ENCODE measurements at places on chromosomes 5 and 9.

- peak; percentile 17 for DNase-seq
Measured at GRCh38 chr5:143008809-143009521, 238.8 kb downstream of the ARHGAP26 start.

- no peak for DNase-seq
Measured at GRCh38 chr5:41600731-41601130, 90.3 kb upstream of the PLCXD3 start.

DNA sequence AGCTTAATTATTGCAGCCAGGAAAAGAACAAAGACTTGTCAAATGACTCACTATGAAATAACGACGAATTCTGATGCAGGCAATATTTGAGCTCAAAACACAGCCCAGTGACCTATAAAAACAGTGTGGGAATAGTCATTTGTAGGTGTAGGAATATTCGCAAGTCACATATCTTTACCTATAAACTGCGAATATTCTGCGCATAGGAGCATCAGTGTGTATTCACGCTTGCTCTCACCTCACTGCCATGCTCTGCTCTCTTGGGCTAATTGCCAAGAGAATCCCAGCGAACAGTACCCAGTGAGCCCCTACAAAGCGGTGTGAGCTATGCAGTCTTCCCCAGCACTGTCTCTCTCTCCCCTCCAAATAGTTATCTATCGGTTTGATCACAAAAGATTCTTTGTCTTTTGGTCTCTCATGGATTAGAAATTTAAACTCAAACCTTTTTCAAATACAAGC, 74.2 kb downstream of the ST8SIA4 start:
- DNase-seq = no peak

- DNase-seq = no peak
Measured at GRCh38 chr9:72228282-72228681, 79.0 kb downstream of the GDA start.

- DNase-seq = no peak
Measured at GRCh38 chr9:116516456-116516855, 170.6 kb upstream of the TRIM32 start.

GRCh38 chr5:26237489-26237888, 800.9 kb downstream of the CDH9 start:
- DNase-seq = no peak

DNA sequence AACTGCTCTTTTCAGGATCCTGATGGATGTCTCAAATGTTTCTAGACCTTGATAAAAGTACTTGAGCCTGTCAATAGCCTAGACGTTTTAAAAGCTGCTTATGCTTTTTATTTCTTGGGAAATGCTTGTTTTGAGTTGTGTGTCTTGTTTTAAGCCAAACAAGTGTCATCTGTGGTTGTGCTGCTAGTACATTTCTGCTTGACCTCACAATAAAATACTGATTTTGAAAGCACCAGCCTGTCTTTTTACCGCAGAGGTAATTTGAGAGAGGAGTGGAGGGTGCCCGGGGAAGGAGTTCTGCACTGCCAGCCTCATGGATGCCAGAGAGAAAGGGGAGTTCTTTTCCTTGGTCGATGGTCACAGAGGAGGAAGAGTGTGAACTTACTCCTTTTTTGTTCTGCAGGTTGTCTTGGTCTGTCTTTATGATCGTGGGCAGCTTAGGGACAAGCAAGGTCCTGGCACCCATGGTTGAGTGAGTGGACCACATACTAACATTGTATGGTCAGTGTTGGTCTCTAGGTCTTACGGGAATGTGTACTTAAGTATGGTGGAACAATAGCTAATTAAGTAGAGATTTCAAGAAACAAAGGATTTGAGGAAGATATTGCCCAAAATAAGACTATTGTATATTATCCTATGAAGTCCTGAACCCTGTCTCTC, 61.0 kb downstream of the TRIO start:
- DNase-seq = no peak

- no peak for DNase-seq
Measured at GRCh38 chr9:130217838-130218237, 45.6 kb downstream of the NCS1 start.

- DNase-seq = no peak
Measured at GRCh38 chr9:10071579-10071978, 541.2 kb downstream of the PTPRD start.

GRCh38 chr9:116493183-116493860, 193.8 kb upstream of the TRIM32 start:
- DNase-seq = no peak

- no peak for DNase-seq
Measured at GRCh38 chr5:139296862-139297326, 3.4 kb downstream of the MATR3 start.

DNA sequence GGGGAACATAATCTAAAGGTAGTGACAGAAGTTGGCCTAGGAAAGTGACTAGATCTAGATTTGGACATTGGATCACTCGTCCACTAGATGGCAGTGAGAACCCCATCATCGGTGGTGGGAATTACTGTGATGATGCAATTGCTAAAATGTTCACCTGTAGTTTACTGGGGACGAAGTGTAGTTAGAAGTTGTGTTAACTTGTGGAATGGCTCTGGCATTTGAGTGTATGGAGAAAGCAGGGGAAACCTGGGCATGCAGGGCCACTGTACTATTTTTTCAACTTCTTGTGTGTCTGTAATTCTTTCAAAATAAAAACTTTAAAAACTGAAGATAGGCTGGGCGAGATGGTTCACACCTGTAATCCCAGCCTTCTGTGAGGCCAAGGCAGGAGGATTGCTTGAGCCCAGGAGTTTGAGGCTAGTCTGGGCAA, 75.5 kb downstream of the PHAX start:
- DNase-seq = peak; percentile 28

DNA sequence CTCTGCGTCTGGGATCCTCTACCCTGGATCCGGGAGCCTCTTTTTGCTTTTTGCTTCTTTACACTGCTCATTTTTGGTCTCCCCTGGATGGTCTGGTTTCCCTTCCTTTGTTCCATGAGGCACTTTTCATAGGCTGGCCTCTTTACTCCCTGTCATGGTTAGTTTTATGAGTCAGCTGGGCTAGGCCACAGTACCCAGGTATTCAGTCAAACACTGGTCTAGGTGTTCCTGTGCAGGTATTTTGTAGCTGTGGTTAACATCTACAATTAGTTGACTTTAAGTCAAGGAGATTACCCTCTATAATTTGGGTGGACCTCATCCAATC, 17.5 kb downstream of the ANKRD33B start:
- no peak for DNase-seq

DNA sequence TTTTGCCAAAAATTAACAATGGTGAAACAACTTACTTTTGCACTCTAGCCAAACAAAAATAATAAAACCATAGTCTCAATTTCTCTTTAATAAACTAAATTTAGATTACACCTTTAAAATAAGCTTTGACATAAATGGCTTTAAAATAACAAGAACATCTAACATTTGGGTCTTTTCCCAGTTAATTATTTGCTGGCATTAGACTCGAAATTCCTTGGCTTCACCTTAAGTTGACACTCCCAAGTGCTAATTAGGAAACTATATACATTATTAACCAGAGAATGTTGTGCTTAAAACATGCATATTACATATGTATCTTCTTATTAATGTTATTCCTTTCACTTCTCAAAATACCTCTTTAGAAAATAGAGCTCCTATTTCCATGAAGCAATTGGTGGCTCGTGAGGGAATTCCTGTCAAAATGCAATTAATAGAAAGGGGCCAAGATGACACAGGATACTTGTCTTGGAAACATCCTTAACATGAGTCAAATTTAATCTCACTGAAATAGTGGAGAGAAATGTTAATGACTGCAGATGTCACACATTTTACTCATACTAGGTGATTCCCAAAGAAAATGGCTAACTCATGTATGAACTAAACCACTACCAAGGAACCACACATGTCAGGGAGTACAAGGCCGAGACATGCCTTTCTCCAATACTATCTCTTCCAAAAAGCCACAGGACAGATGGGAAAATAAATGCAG, 932.9 kb upstream of the DMAC1 start:
- DNase-seq = no peak

DNA sequence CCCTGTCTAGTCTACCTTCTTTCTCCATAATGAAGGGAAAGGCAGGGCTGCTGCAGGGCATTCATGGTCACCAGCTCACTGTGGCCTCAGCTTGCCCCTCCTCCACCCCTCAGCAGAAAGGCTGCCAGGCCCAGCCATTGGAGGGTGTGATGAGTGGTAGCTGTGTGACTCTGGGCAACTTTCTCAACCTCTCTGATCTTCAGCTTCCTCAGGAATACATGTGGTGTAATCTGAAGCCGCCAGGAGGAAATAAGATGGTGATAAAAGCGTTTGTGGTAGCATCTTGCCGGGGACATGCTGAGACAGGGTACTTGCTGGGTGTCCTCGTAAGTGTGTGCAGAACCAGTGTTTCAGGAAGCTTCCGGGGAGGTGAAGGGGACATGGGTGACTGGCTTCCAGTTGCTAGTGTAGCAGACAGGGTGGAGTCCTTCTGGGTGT, 9.8 kb downstream of the CXCL14 start:
- no peak for DNase-seq

- peak; percentile 42 for DNase-seq
Measured at GRCh38 chr9:136403538-136403914, 3.6 kb upstream of the SNAPC4 start.

- no peak for DNase-seq
Measured at GRCh38 chr5:103424026-103424425, 138.6 kb downstream of the NUDT12 start.

DNA sequence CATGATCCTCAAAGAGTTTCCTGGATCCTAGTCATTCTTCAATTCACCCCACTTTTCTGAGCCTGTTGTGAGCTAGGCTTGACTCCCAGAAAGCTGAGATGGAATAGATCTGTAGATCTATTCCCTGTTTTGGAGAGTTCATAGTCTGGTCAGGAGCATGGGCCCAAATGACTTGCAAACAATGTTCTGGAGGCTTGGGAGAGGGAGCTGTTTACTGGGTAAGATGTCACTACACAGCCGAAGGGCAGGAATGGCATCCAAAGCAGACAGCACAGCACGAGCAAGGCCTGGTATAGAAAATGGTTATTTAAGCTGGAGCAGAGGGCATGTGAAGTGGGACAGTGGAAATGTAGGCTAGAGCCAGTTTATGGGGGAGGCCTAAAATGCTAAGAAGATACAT, 152.5 kb upstream of the ALDH1B1 start:
- DNase-seq = no peak

- no peak for DNase-seq
Measured at GRCh38 chr9:133906218-133906617, 85.9 kb downstream of the VAV2 start.

- no peak for DNase-seq
Measured at GRCh38 chr5:109676920-109677319, 12.8 kb upstream of the MAN2A1 start.

DNA sequence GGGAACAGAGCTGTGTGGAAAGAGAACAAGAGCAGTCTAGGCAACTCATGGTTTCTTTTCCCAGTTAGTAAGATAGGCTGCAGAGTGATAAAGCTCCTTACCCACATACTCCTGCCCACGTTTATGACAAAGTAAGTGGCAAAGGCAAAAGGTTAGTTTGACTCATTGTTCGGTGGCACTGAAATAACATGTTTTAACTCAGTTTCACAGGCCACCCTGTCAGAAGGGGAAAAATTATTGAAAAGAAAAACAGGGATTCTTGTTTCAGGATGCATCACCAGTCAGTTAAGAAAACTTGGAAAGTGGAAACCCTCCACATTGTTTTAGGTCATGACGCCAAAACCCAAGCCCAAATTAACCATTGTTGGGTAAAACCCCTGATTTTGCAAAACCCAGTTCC, 22.3 kb upstream of the DAB2 start:
- no peak for DNase-seq

GRCh38 chr9:91758491-91758981, 191.5 kb downstream of the ROR2 start:
- no peak for DNase-seq

DNA sequence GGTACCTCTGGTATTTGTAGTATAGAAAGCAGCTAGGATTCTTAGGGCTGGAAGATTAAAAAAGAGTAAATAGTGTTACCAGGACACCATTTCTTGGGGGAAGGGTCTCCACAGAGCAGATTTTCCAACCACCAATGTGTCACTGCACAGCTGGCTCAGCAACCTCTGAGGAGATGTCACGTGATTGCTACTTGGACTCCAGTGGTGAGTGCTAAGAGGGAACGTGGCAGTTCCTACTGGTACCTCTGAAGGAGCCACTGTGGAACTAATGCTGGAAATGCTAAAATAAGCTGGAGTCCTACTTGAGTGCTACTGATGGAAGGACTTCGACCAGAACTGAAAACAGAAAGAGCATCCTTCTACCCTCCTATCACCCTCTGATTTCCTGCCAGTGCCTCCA, 36.1 kb upstream of the SPDL1 start:
- no peak for DNase-seq

- DNase-seq = no peak
Measured at GRCh38 chr5:138911441-138911840, 36.3 kb upstream of the LRRTM2 start.

- no peak for DNase-seq
Measured at GRCh38 chr5:27516437-27516836, 478.1 kb upstream of the CDH9 start.

GRCh38 chr9:72557549-72557948, 36.1 kb downstream of the TMC1 start:
- DNase-seq = no peak

DNA sequence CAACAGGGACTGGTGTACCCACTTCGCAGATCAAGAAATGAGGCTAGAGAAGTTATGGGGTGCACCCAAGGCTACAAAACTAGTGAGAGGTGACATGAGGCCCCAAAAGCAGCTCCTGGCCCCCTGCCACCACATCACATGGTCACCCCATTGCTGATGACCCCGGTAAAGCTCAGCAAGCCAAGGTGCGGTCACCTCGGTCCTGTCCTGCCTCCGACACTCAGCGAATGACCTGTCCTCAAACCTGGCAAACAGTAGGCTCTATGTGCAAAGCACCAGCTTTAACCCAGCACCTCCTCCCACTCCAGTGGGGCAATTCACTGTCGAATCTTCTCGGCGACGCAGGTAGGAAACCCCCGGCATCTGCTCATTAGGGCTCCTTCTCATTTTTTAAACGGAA, 307.4 kb downstream of the RAB3C start:
- DNase-seq = no peak

GRCh38 chr9:111872886-111873285, 23.7 kb upstream of the UGCG start:
- no peak for DNase-seq

- DNase-seq = no peak
Measured at GRCh38 chr9:93121316-93122241, 12.5 kb downstream of the NINJ1 start.

DNA sequence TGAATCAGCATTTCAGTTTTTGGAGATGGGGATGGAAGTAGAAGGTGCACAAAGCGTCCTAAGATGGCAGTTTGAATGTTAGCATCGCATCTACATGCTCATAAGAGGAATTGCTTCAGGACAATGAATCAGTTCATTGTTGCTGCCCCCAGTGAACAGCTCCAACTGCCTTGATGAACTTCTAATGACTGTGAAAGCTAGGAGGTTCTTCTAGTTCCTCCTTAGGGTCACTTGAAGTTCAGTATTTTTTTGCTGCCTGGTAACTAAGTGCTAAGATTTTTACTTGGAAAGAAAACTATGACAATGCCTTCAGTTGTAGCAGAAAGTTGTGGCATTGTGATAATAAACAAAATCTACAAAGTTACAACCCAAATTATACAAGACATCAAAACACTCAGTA, 271.6 kb downstream of the RAB3C start:
- no peak for DNase-seq

GRCh38 chr9:95157481-95158151, 159.9 kb downstream of the FANCC start:
- no peak for DNase-seq

Data from effector CD8-positive, alpha-beta T cell (primary cell).